Peyer's patch (tissue), 4 donors: ENCODE measurements at places on chromosomes 3 and 15. TPM values are rescaled to one million over a fixed set of nuclear protein-coding genes. Genes with fewer than 3 reads are reported as not detected.

- DNase-seq, result no peak
Measured at GRCh38 chr3:46542344-46542743, 23.8 kb downstream of the LRRC2 start.

PARP14 gene
- total RNA-seq, result 108 TPM

DNA sequence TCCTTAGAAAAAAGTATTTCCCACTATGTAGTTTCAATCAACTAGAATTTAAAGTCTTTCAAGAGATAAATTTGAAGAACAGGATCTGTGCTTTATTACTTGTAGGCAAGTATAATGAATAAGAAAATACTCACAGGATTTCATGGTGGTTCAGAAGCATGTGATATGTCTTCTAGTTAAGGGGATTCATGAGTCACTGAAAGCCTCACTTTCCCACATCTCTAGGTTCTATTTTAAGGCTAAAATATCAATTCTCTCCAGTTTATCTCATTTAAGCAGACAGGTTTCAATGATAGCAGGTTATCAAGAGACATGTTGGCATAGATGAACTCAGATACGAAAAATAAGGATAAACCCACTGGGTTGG, 437.8 kb upstream of the BCHE start:
- DNase-seq, result no peak

- DNase-seq, result no peak
Measured at GRCh38 chr3:54424292-54424691, 301.9 kb downstream of the CACNA2D3 start.

ULK3 gene
- 325 TPM for total RNA-seq

DNA sequence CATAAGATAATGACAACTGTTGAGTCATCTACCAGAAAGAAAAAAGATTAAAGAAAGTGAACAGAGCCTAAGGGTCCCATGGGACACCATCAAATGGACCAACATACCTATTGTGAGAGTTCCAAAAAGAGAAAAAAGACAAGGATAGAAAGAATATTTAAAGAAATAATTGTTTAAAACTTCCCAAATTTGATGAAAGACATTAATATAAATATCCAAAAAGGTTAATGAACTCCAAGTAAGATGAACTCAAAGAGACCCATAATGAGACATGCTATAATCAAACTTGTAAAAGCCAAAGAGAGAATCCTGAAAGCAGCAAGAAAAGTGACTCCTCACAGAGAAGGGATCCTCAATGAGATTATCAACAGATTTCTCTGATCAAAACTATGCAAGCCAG, 8.9 kb downstream of the NRG4 start:
- DNase-seq, result no peak

SPTBN5 gene
- total RNA-seq, result 0.27 TPM

- no peak for DNase-seq
Measured at GRCh38 chr3:10157031-10157430, 7.7 kb upstream of the IRAK2 start.

- DNase-seq, result no peak
Measured at GRCh38 chr3:37309921-37310665, 135.7 kb upstream of the LRRFIP2 start.
